Urinary bladder (tissue), 4 donors: ENCODE measurements at places on chromosomes 7 and 10. TPM values are rescaled to one million over a fixed set of nuclear protein-coding genes. Genes with fewer than 3 reads are reported as not detected.

DNA sequence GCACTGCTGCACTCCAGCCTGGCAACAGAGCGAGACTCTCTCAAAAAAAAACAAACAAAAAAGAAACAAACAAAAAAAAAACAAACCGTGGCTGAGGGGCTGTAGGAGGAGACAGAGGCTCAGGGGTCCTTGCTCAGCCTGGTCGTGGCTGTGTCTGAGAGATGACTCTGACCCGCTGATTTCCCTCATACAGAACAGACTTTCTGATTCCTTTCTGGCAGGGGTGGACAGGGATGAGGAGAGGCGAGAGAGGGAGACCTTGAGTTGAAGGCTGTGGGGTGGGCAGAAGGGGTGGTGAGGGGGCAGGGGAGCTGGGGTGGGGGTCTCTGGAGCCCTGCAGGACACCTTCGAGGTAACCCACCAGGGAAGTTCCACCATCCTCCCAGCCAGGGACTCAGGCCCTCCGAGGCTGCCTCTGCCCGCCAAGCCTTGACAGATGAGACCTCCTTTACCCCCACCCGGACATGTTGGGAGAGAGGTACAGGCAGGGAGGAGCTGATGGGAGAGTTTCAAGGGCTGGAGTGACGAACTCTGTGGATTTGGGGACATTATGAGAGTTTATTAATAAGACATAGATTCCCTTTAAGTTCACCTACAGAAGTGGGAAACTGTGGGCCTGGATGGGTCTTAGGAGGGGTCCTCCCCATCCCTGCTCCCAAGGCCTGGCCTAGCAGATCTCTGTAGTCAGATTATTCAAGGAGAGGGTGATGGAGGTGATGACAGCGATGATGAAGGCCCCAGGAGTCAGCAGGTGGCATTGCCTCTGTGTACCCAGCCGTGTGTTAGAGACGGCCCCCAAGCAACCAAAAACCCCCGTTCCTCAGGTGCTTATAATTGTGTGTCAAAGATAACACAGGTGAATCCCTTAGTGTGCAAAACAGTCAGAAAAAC is 2.0 kb downstream of the MUC12 start:
- no peak for DNase-seq

PRR15 gene
- 3.0 TPM for total RNA-seq

DNA sequence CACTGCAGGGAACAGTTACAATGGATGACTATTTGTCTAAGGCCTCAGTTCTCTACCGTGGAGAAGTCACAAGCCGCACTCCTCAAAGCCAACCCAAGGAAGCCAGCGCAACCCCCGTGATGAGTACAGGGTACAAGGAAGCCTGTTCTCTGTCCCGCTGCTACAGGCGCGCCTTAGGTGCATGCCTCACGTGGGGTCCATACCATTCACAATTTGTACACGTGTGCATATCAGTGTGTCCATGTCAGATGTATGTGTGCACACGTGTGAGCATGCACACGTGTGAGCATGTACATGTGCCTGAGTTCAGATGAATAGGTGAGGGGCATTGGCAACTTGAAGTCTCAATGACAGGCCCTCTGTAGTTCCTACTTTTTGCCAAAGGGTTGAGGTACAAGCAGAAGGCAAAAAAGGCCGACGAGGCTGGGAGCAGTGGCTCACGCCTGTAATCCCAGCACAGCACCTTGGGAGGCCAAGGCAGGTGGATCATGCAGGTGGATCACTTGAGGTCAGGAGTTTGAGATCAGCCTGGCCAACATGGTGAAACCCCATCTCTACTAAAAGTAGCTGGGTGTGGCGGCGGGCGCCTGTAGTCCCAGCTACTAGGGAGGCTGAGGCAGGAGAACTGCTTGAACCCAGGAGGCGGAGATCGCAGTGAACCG is 62.8 kb downstream of the CTBP2 start:
- DNase-seq: no peak

- no peak for DNase-seq
Measured at GRCh38 chr10:114084215-114084614, 40.5 kb downstream of the ADRB1 start.

DNA sequence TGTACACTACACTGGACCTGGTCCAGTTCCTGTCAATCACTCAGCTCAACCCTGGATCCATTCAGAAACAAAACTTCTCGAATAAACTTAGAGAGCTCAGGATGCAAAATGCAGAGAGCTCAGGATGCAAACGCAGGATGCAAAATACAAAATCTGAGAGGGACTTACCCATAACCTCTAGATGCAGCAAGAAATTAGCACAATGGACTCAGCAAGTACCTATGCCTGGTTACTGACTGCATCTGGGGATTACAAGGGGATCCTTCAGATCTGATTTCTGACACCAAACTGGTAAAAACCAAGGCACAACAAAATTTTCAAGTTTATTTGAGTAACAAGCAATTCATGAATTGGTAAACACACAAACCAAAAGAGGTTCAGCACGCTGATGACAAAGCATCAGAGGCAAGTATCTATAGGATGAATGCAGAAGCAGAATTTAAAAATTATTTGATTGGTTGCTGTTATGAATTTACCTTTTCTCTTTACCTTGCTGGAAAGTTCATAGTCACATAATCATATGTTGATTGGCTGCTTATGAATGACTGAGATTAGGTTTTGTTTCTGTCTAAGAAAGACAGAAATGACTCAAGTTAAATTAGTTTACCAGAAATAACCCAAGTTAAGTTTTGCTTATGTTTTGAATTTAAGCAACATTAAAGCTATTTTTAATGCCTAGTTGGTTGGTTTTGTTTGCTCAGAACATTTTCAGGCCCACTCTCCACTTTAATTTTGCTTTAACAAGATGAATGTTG is 11.4 kb downstream of the GIMAP6 start:
- no peak for DNase-seq

DNA sequence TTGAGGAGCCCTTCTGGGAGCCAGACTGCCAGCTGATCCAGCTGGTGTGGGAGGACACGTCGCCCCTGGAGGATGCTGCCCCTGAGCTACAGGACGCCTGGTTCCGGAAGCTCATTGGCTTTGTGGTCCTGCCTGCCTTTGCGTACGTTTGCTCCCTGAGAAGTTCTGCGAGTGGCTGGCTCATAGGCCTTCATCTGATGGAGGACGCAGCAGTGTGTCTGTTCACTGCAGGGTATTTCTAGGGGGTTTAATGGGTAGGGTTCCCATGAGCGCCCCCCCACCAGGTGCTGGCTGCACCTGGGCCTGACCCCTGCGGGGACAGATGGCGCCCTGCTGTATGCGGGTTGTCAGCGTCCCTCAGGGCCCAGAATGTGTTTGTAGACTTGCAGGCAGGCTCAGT is 5.0 kb downstream of the PAOX start:
- DNase-seq: no peak

DNA sequence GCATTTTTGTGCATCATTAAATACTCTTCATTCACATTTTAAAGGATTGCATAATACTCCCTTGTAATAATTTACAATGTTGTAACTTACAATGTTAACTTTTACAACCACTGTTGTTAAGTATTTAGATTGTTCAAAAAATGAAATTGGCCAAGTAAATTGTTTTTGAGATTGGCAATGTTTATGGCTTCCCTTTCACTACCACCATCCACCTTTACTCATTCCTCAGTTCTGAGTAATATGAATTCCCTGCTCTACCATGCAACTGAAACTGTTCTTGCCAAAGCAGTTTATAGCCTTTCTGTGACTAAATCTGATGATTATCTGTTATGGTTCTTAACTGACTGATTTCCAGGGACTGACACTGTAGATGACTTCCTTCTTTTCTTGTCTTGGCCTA is 80.5 kb upstream of the TMEM106B start:
- DNase-seq: no peak

ATP6V0E2 gene
- total RNA-seq: 8.2 TPM

GRCh38 chr10:69576334-69577011 is 3.3 kb upstream of the NEUROG3 start:
- DNase-seq: no peak

DNA sequence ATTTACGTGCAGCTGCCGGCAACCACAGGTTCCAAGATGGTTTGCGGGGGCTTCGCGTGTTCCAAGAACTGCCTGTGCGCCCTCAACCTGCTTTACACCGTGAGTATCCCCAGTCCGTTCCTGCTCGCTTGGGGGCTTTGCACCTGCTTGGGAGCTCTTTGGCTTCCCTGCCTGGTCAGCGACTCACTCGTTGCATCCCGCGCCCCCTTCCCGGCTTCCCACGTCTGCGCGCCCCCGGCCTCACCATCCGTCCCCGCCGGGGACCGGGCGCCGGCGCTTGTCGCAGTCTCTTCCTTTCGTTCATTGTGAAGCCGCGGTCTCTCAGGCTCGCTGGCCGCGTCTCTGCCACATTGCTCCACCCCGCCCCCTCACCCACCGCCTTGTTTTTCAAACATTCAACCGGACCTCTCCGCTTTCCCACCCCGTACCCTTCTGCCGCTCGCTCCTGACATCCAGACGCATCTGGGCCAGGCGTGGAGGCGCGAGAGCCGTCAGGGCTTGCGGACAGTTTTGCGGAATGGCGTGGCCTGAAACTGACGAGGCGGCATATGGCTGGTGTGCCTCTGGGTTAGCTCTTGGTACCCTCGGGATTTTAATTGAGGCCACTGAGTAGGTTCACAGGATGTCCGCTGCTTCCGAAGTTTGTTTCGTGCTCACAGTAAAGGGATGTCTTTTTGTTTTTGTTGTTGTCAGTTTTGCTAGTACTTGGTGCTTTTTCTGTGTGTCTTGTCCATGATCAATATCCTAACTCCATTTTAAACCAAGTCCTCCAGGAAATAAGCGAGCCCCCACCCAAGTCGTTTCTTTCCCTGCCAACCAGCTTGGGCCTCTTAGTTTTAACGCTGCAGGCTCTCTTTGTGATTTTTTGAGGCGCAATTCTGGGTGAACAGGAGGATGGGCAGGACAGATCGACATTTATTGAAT is 639 bp downstream of the TSPAN13 start:
- DNase-seq: no peak

GRCh38 chr10:129870474-129870757 is 93.7 kb downstream of the EBF3 start:
- DNase-seq: no peak

DNA sequence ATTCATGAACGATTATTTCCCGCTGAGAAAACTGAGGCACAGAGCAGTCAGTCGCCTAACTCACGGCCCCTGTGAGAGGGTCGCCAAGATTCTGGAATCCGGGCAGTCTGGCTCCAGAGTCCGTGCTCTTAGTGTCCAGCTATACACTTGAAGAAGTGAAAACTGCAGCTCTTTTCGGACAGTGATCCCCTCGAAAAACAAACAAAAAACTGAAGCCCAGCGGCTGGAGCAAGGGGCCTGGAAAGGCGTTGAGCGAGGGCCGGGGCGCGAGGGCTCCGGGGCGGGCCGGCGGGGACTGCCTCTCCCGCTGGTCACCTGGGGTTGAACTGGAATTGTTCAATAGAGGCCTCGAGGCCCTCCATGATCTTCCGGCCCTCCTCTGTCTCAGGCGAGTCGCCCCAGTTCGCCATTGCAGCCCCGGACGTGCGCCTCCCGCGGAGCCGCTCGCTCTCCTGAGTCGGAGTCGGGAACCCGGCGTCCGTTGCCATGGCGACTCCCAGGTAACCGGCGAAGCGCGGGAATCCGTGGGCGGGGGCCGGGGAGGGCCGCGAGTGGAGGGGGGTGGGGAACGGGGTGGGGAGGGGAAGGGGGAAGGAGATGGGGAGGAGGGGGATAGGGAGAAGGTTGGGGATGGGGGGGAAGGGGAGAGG is 881 bp downstream of the C10orf67 start:
- DNase-seq: no peak

- no peak for DNase-seq
Measured at GRCh38 chr10:72328829-72329204, 25.9 kb downstream of the DNAJB12 start.

DNA sequence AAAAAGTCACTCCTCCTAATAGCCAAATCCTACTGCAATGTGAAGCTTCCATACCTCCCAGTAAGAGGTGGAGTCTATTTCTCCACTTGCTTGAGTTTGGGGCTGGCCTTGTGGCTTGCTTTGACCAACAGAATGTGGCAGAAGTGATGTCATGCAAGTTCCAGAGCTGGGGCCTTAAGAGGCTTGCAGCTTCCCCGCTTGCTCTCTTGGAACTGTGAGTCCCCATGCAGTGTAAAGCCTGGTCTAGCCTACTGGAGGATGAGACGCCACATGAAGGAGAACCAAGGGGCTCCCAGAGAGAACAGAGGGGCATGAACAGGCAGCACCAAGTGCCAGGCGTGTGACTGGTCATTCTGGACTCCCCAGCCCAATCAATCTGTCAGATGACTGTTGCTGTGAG is 58.6 kb upstream of the OPALIN start:
- DNase-seq: no peak

HOXA10 gene
- 23.2 TPM for total RNA-seq

ST8SIA6 gene
- total RNA-seq: 3.7 TPM

- DNase-seq: no peak
Measured at GRCh38 chr7:67637023-67637358, 640.4 kb downstream of the TYW1 start.

GRCh38 chr10:77582710-77583115 is 54.9 kb downstream of the KCNMA1 start:
- no peak for DNase-seq

GIMAP4 gene
- 43.9 TPM for total RNA-seq

NUTM2E gene
- total RNA-seq: not detected

GRCh38 chr7:32089678-32090077 is 19.5 kb upstream of the PDE1C start:
- no peak for DNase-seq

TMEM184A gene
- total RNA-seq: 9.7 TPM

GRCh38 chr10:121404611-121405010 is 193.6 kb downstream of the FGFR2 start:
- DNase-seq: no peak

RASA4 gene
- 30.9 TPM for total RNA-seq

GRCh38 chr10:108783897-108784296 is 1139.4 kb downstream of the XPNPEP1 start:
- DNase-seq: no peak

GRCh38 chr7:23346316-23346715 is 47.2 kb downstream of the MALSU1 start:
- DNase-seq: no peak

GHRHR gene
- total RNA-seq: not detected

GRCh38 chr7:110867771-110868170 is 223.2 kb upstream of the LRRN3 start:
- no peak for DNase-seq

DNA sequence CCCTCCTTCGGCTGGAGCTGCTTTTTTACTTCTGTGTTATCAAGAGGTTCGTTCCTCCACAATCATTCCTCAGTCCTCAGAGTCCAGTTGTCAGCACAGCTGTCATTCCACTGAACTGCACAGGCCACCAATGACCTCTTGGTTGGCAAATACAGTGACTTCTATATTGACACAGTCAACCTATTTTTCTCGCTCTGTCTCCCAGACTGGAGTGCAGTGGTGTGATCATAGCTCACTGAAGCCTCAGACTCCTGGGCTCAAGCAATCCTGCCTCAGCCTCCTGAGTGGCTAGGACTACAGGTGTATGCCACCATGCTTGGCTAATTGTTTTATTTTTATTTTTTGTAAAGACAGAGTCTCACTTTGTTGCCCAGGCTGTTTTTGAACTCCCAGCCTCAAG is 27.7 kb downstream of the CRCP start:
- no peak for DNase-seq

DNA sequence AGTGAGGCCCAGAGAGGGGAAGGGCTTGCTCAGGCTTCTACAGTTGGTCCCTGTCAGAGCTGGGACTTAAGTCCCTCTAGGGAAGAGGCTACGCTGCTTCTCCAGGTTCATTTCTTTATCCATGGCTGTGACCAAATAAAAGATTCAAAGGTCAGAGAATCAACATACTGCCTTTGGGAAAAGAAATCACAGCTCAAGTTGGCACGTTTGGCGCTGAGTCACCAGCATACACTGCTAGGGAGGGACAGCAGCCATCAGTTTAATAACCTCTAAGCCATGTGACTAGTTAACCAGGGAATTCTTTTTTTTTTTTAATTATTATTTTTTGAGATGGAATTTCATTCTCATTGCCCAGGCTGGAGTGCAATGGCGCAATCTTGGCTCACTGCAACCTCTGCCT is 28.4 kb upstream of the CRHR2 start:
- no peak for DNase-seq

GRCh38 chr10:73791871-73792400 is 6.5 kb downstream of the ZSWIM8 start:
- no peak for DNase-seq
